NCI-H460 (cell line): ENCODE measurements at places on chromosomes 2 and 18.

DNA sequence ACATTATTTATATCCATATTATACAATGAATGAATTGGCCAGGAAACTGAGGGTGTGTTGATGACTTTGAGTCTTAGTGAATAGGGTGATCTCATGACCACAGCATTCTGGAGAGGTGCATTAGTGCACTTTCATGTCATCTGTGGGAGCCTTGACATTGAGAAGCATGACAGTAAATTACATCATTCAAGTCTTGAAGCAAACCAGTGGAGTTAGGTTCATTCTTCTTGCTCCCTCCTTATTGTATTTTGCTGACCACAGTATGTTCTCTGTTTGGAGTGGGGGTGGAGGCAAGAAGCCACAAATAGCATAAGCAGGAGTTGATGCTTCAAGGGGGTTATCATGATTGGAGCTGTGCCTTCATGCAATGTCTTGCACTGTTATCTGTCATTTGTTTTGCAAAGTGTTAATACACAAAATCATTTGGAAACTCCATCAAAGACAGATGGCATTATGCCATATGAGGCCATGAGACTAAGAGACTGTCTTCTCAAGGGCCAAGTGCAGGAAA, 680.2 kb downstream of the NYAP2 start:
- no peak for DNase-seq

DNA sequence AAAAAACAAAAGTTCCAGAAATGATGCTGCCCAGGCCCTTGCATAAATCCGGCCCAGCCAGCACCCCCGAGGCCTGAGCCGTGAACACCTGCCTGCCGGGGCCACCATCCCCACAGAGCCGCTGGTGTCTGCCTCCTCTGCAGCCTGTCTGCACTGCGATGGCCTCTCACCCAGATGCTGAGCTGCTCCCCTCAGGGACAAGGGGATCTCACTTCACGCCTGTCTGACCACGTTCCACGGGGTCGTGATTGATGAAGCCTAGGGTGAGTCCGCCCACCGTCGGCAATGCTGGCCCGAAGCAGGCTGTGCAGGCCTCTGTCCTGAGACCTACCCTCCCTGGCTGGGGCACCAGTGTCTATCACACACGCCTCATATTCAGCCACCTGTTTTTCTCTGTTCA, 444.2 kb downstream of the EIPR1 start:
- DNase-seq, result no peak

- DNase-seq, result no peak
Measured at GRCh38 chr2:6358985-6359384, 506.7 kb downstream of the CMPK2 start.

DNA sequence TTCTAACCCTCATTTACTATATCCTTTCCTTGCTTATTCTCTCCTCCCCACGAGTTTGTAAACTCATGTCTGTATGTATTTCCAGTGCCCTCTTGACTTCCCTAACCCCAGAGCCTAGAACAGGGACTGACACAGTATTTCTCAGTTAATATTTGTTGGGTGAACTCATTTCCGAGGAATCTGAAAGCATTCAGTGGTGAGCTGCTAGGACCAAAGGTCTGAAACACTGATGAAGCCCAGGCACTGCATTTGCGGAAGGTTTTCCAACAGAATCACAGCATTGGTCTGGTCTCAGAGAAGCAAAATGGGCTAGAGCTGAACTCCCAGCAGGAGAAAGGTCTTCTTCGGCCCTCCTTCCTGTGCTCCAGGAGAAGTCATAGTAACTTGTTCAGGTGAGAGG, 56.8 kb downstream of the SOX11 start:
- DNase-seq, result no peak

- DNase-seq, result no peak
Measured at GRCh38 chr2:8421658-8422449, 260.0 kb upstream of the ID2 start.

GRCh38 chr2:142582317-142582716, 295.1 kb upstream of the KYNU start:
- DNase-seq, result peak; percentile 5

- DNase-seq, result no peak
Measured at GRCh38 chr2:2877427-2877826, 500.2 kb downstream of the EIPR1 start.

DNA sequence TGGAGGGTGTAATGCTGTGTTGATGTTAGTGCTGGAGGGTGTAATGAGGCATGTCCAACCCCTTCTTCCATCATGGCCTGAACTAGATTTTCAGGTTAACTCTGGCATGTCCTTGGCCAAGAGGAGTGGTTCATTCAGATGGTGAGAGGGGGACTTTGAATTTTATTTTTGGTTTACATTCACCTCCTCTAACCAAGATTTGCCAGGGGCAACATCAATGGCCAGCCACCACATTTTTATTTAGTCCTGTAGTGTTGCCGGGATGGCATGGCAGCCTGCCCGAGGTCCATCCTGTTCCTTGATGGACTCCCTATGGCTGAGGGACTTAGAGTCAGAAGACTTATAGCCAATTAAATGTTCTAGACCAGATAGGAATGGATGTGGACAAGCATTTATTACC, 484.6 kb upstream of the HS6ST1 start:
- DNase-seq, result no peak

GRCh38 chr18:60259052-60259681, 113.4 kb downstream of the MC4R start:
- no peak for DNase-seq

DNA sequence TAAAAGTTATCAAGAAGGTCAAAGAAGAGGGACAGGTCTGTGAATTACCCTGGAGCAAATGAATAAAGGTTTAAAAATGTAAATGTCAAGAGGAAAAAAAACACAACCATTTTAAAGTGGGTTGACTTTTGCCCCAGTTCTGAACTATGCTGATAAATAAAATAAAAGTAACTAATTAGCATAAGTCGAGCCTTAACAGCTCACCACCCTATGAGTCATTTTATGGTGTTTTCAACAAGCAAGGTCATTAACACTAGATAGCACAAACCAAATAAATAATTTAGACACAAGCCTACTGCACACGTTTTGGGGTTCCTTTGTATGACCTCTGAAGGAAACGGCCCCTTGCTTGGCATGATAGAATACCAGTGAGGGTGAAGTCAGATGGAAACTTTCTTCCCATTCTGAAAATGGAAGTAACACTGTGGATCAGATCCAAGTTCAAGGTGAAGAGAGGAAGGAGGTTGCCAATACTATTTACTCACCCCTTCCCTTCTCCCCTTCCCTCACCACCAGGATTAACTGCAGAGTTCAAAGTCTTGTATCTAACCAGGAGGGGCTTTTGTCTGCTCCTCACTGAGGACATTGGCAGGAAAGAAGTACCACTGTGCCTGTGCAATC, 380.0 kb upstream of the ACVR2A start:
- DNase-seq, result no peak

- no peak for DNase-seq
Measured at GRCh38 chr2:161238265-161238559, 70.0 kb upstream of the PSMD14 start.

DNA sequence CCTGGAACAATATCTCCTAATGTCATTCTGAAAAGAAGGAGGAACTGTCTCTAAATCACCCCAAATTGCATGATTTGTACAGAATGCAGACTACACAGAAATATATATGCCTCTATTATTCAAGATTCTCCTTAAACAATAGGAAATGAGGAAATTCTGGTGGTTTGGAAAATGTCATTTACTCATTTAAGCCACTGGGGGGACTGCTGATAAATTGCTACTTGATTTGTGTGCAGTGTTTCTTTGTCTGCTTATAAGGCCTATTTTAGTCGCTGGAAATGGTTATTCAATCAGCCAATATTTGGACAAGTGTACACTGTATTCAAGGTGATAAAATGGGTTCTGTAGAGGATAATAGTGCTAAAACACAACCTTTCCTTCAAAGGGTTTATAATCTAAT, 801.9 kb upstream of the CELF4 start:
- DNase-seq, result no peak

DNA sequence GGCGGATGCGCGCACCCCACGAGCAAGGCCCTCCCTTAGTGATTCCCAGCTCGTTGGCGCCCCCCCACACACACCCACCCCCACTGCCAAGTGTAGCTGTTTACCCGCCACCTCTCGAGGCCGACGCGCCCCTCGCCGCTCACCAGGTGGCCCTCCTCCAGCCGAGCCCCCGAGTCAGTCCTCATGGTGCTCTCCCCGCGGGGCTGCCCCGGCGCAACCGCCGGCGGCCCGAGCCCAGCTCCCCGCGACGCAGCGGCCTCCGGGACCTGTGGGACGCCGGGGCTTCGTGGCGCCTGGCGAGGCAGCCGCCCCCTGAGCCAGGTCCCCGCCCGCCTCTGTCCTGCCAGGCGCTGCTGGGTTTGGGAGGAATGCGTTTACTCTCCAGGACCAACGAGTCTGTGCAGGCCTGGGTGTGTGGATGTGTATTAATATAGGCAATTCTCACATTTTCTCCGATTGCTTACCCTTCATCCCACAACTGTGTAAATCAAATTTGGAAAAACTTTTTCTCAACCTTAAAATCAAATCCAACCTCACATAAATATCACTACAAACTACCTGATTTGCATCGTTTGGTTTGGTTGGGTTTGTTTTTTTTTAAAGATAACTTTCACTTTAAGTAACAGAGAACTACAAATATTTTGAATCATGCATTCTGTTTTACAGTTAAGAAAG, at the start of gene TMEM237:
Gene TMEM237 (minus strand): TSS at position 288 of the 675 bp plus-strand sequence. CDS start 103 bp downstream, at position 185.
- no peak for DNase-seq

DNA sequence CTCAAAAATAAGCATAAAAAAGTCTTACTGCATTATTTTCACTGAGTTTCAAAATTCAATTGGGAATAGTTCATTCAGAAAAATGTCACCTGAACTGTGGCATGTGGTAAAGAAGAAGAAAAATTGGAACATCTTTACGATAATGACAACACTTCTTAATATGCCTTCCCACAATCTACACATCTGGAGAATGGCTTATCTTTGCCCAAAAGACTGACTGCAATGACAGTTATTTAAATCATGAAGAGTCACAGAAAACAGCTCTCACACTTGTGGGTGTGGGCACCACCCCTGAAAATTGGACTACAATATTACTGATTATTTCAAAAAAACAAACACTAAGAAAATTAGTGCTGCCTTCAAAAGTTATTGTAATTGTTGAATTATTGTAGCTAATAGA, 152.3 kb downstream of the USP34 start:
- DNase-seq, result no peak

GRCh38 chr2:149747456-149747855, 159.9 kb upstream of the MMADHC start:
- DNase-seq, result no peak

DNA sequence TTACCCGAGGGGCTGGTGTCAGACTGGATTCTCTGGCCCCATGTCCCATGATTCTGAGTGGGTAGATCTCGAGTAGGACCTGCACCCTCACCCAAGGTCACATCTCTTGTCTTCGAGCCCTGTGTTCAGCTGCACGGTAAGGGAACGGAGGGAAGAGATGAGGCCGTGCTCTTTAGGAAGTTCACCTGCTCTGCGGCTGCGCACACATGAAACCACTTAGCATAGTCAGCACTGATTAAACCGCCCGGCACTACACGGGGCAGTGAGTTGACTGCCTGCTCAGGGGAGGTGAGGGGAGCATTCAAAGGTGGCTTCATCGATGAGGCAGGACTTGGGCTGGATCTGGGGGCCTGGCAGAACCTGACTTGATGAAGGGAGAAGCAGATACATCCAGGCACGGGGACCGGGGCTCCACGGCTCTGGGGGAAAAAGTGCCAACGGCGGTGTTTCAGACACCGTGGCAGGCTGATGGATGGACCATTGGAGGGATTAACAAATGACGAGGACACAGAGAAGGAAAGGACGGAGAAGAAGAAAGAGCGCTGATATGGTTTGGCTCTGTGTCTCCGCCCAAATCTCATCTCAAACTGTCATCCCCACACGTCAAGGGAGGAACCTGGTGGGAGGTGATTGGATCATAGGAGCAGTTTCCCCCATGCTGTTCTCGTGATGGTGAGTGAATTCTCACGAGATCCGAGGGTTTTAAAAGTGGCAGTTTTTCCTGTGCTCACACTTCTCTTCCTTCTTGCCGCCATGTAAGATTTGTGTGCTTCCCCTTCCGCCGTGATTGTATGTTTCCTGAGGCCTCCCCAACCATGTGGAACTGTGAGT, 248.6 kb downstream of the CYP26B1 start:
- no peak for DNase-seq
